Naive B cell (primary cell): ENCODE measurements at places on chromosomes 7 and 10. TPM values are rescaled to one million over a fixed set of nuclear protein-coding genes. Genes with fewer than 3 reads are reported as not detected.

BTBD16 gene
- polyA plus RNA-seq, result not detected

CARD11 gene
- 15.2 TPM for polyA plus RNA-seq

SRI gene
- polyA plus RNA-seq, result 214 TPM

DNA sequence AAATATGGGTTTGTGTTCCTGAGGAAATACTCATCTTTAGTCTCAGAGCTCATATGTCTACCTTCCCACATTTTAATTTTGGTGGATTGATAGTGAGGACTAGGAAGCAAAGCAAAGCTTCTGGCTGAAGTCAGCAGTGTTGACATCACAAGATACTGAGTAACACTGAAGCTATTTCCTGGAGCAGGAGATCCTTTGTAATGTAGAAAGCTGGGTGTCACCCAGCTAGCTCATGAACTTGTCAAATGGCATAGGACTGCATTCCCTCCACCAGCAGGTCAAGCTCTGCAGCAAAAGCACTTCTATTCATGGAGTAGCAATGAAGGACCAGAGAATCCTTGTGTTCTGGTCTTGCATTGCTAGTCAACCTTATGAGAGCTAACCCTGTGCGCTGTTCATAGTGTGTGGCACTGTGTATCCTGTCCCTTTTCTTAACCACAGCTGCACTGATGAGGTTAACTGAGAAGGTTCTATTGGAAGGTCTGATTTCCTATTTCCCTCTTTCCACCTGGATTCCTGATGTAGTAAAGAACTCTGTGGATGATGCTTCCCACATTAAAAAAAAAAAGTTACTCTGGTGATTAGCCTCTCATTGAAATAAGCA lies 94.8 kb upstream of the ZNF804B start:
- no peak overlapping the region for H3K4me3 ChIP-seq
- H3K4me1 ChIP-seq, result no peaks in the 10 kb centered on the region
- no peaks in the 10 kb centered on the region for H3K36me3 ChIP-seq
- DNase-seq, result no peak
- no peaks in the 10 kb centered on the region for H3K27me3 ChIP-seq

DNA sequence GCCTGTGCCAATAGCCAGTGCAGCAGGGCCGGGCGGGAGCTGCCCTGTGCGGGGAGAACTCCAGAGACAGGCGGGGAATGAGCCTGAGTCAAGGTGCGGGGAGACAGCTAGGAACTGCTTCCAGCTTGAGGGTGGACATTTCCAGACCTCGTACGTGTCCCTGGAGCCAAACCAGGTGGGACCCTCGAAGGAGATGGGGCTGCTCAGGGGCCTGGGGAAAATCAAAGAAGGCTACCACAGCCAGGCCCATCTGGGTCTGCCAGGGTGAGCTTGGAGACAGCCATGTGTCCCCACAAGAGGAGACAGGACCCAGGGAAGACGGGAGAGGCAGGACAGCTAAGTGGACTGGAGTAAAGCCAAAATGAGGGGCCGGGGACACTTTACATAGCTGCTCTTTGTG lies 504.9 kb upstream of the MGMT start:
- H3K4me3 ChIP-seq, result no peak overlapping the region
- no peak for DNase-seq
- no peaks in the 10 kb centered on the region for H3K4me1 ChIP-seq
- H3K27me3 ChIP-seq, result no peaks in the 10 kb centered on the region

DNA sequence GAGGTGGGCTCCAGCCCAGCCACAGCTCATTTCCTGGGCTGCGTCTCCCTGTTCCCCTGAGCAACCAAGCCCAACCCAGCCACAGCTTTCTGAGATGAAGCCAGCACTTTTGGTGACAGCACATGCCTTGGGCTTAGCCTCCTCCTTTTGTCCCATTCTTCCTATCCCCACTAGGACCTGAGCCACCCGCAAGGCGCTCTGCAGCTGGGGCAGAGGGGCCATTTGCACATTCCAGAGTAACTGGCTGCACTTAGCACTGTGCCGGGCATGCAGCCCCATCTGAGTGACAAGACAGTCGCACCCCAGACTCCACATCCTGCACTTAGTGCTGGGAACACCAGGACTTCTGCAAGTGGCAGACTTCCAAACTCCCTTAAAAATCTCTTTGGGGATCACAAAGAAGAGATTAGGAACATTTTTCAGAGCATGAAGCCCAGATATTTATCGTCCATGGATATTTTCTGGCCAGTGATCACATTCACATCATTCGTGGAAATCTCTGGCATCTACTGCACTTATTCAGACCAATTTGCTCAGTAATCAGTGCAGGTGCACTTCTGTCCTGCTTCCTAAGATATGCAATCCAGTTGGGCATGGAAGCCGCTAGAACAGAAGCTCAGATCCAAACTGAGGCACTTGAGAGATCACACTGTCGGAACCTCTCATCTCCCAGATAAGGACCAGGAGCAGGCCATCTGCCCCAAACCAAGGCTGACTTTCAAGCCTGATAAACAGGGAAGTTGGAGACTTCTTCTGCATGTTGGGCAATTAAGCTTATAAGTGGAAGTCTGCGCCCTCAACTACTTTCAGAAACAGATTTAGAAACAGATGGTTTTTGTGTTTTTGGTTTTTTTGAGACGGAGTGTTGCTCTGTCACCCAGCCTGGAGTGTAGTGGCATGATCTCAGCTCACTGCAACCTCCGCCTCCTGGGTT lies 26.4 kb downstream of the CHST15 start:
- H3K4me3 ChIP-seq, result no peak overlapping the region
- H3K36me3 ChIP-seq, result no peaks in the 10 kb centered on the region
- DNase-seq, result no peak
- no peaks in the 10 kb centered on the region for H3K27me3 ChIP-seq

DNA sequence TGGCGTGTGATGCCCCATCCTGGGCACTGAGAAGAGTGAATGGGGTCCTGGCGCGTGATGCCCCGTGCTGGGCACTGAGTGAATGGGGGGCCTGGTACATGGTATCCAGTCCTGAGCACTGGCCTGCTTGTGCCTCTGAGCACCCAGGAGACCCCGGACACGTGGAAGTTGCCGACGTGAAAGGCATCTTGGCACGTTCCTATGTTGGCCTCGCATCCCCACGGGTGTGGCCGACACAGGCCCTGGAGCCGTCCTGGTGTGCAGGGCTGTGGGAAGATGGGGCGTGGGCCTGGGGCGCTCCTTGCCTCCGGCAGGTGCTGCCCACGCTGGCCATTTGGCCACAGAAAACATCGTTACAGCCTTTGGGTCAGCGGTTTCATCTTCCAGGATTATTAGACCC lies 35.5 kb downstream of the CFAP46 start:
- no peak for DNase-seq
- peaks cover 28% of the 10 kb centered on the region for H3K27me3 ChIP-seq
- H3K36me3 ChIP-seq, result no peaks in the 10 kb centered on the region
- H3K4me1 ChIP-seq, result peaks cover 11% of the 10 kb centered on the region

GRCh38 chr10:35135861-35136260 lies 9.2 kb downstream of the CREM start:
- peak overlapping the region; percentile 3 for H3K4me3 ChIP-seq
- H3K27ac ChIP-seq, result peak overlapping the region; percentile 96
- H3K36me3 ChIP-seq, result no peaks in the 10 kb centered on the region

DNA sequence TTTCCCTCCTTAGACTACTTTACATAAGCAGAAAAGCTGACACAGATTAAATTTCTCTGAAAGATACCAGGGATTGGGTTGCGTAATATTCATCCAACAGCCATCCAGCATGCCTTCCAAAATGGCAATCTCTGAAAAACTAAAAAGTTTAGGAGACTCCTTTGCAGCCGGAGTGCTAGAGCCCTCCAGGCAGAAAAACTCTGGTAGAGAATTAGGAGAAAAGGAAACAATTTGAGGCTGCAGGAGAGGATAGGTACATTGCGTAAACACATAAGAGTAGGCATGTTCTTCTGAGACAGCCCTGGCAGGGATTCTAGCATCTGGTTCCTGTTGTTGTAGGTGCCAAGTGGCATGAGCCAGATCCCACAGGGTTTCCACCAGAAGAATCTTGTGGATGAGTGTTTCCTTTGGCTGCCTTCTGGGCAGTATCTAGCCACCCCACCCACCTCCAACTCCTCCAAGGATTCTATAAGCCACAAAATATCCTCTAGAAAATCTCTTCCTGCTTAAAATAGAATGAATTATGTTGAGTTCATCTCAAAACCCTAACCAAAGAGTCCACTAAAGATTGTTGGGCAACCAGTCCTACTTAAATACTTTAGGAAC lies 402.4 kb downstream of the HGF start:
- H3K36me3 ChIP-seq, result no peaks in the 10 kb centered on the region
- H3K27ac ChIP-seq, result no peak overlapping the region
- DNase-seq, result no peak
- no peaks in the 10 kb centered on the region for H3K4me1 ChIP-seq
- H3K27me3 ChIP-seq, result no peaks in the 10 kb centered on the region

DNA sequence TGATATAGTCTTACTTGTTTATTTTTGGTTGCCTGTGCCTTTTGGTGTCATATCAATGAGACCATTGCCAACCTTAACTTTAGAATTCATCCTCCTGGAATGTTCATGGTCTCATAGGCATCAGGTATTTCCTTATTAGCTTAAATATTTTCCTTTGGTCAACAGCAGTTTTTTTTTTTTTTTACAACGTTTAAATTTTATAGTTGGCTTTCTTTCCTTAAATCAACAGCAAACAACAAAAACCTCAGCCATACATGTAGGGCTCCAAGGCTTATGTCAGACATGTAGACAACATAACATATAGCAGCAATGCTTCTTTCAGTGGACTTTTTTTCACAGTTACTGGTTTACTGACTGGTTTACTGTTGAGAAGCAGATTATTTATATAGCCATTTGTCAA lies 22.7 kb downstream of the ENTPD7 start:
- H3K27ac ChIP-seq, result no peak overlapping the region
- DNase-seq, result no peak
- peaks cover 16% of the 10 kb centered on the region for H3K4me1 ChIP-seq
- peaks cover 8% of the 10 kb centered on the region for H3K36me3 ChIP-seq
- no peak overlapping the region for H3K4me3 ChIP-seq

DNA sequence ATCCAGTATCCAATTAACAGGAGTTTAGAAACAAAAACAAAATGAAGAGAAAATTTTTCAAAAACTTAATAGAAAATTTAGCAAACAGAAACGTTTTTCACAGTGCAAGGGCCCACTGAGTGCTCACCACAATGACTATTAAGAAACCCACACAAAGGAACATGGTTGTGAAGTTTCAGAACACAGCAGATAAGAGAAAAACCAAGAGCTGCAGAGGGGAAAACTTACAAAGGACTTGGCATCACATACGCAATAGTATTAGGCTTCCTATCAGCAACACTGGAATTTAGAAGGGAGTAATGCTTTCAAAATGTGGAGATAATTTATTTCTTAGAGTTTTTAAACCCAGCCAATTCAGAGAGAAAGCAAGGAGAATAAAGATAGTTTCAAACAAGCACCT lies 1.7 kb upstream of the C7orf25 start:
- DNase-seq, result no peak
- H3K27ac ChIP-seq, result peak overlapping the region; percentile 14
- H3K4me1 ChIP-seq, result peaks cover 29% of the 10 kb centered on the region
- no peak overlapping the region for H3K4me3 ChIP-seq
- H3K36me3 ChIP-seq, result no peaks in the 10 kb centered on the region
- no peaks in the 10 kb centered on the region for H3K27me3 ChIP-seq

DNA sequence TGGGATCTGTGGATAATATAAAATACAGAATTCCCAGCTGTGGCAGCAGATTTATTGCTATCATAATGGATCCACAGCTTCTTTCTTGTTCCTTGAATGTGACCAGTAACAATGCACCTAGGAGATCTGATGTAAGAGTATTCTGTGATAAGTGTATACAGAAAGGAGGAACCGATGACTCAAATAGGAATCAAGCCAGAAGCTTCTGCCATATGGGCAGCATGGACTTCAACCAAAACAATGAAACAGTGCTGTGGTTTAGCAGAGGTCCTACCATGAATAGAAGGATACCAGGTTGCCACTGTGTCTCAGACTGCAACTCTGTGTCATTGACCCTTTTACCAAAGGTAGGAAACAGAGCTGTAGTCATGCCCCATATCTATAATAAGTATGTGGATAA lies 81.8 kb downstream of the PTPRZ1 start:
- no peak overlapping the region for H3K4me3 ChIP-seq
- H3K4me1 ChIP-seq, result no peaks in the 10 kb centered on the region
- no peak for DNase-seq
- no peak overlapping the region for H3K27ac ChIP-seq
- no peaks in the 10 kb centered on the region for H3K27me3 ChIP-seq
- H3K36me3 ChIP-seq, result no peaks in the 10 kb centered on the region

DNA sequence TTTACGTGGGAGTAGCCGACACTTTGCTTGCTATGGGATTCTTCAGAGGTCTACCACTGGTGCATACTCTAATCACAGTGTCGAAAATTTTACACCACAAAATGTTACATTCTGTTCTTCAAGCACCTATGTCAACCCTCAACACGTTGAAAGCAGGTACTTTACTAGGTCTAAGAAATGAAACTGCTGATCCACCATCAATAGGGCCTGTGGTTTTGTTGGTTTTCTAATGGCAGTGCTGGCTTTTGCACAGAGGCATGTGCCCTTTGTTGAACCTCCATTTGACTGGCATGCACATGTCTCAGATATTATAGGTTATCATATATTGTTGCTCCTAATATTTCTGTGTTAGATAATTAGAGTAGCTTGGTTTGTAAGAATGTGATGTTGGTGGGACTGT lies 123.8 kb downstream of the CFTR start:
- no peaks in the 10 kb centered on the region for H3K27me3 ChIP-seq
- no peaks in the 10 kb centered on the region for H3K36me3 ChIP-seq
- H3K4me1 ChIP-seq, result no peaks in the 10 kb centered on the region
- no peak overlapping the region for H3K27ac ChIP-seq
- no peak for DNase-seq
- H3K4me3 ChIP-seq, result no peak overlapping the region

- no peak overlapping the region for H3K4me3 ChIP-seq
- no peak for DNase-seq
- peaks cover 7% of the 10 kb centered on the region for H3K27me3 ChIP-seq
- H3K27ac ChIP-seq, result no peak overlapping the region
- H3K4me1 ChIP-seq, result no peaks in the 10 kb centered on the region
Observed at GRCh38 chr10:16944986-16945385, 127.8 kb upstream of the RSU1 start.

GRCh38 chr10:16536155-16536554 lies 14.5 kb upstream of the C1QL3 start:
- H3K27me3 ChIP-seq, result peaks cover 15% of the 10 kb centered on the region
- no peak for DNase-seq
- H3K4me3 ChIP-seq, result no peak overlapping the region
- no peak overlapping the region for H3K27ac ChIP-seq
- no peaks in the 10 kb centered on the region for H3K36me3 ChIP-seq

GRCh38 chr7:33979300-33979806 lies 74.0 kb downstream of the BMPER start:
- no peaks in the 10 kb centered on the region for H3K27me3 ChIP-seq
- H3K27ac ChIP-seq, result no peak overlapping the region
- no peaks in the 10 kb centered on the region for H3K36me3 ChIP-seq
- DNase-seq, result no peak
- H3K4me3 ChIP-seq, result no peak overlapping the region
